Stimulated activated CD4-positive, alpha-beta T cell treated with anti-CD3 and anti-CD28 coated beads, Interleukin-15, amount 100 ng/mL, for 24 hours (primary cell): ENCODE measurements at places on chromosomes 16 and 17.

DNA sequence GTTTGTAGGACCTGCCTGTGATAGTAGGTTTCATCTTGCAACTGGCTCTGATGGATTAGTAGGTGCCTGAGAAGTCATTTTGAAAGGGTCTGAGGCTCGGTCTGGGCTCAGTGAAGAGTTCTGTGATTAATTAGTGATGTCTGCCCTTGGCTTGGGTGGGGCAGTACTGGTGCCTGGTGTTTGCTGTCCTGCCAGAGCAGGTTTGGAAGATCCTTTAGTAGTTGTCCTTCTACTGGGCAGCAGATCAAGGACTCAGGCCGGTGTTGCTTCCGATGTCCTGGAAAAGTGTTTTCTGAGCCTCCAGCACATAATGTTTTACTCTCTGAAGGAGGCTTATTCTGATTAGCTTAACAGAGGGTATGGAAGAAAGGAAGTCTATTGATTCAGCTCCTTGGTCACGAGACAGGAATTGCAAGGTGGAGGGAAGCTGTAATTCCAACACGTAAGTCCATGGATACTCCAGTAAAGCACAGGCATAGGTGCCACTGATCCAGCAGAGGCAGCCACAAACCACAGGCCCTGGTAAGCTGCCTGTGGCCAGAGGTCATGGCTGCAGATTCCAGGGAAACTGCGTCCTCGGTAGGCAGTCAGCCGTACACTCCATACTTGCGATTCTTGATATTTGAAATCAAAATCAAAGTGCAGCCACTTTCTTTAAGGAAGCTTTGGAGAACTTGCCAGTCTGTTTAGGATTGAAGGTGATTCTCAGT lies 18.7 kb downstream of the HLF start:
- no peak for DNase-seq

DNA sequence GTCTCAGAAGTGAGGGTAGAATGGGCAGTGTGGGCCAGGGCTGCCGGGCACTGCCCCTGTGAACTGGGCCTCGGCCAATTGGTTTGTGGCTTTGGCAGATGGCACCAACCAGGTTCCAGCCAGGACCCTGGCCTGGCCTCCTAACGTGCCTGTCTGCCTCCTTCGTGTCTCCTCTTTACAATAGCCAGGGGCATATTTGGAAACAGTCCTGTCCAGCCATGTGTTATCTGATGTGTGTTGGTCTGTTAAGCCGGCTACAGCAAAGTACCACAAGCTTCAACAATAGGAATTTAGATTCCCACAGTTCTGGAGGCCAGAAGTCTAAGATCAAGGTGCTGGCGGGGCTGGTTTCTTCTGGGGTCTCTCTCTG lies 14.6 kb downstream of the CRISPLD2 start:
- DNase-seq: no peak

GRCh38 chr16:75376475-75377161 lies 56.7 kb downstream of the CFDP1 start:
- DNase-seq: no peak

- no peak for DNase-seq
Measured at GRCh38 chr17:4972322-4972721, 4.7 kb upstream of the SPAG7 start.

GRCh38 chr17:57755480-57756070 lies 10.5 kb upstream of the CCDC182 start:
- DNase-seq: no peak

DNA sequence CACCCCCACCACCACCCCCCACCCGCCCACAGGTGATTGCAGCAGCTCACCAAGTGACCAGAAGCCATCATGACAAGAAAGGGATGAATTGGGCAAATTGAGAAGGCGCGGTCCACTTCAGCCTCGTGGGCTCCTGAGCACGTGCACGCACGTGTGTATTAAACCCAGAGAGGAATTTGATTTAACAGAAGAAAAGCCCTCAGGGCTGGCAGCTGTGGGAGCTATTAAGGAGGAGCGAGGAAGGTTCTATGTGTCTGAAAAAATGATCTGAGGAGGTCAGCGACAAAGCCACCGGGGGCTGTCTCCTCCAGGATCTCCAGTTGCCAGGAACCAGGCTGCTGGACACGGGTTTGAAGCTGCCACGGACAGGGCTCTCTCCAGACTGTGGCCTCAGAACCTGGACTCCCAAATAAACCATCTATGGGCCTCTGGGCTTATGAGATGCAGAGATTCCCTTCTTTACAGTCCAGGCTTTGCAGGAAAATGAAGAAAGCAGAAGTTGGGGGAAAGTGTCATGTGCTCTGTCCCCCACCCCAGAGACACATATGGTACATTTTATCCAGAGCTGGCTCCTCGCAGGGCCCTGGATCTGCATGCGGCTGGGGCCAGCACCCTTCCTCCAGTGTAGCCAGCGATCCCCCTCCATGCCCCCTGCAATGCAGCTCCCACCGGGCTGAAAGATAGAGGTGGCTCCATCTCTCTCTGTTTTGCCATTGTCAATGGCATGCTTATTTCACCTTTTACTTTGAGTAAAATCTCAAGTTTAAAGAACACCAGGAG lies 219.7 kb upstream of the RPL38 start:
- no peak for DNase-seq
